ENCODE measurements at places on chromosomes 6 and 20.

DNA sequence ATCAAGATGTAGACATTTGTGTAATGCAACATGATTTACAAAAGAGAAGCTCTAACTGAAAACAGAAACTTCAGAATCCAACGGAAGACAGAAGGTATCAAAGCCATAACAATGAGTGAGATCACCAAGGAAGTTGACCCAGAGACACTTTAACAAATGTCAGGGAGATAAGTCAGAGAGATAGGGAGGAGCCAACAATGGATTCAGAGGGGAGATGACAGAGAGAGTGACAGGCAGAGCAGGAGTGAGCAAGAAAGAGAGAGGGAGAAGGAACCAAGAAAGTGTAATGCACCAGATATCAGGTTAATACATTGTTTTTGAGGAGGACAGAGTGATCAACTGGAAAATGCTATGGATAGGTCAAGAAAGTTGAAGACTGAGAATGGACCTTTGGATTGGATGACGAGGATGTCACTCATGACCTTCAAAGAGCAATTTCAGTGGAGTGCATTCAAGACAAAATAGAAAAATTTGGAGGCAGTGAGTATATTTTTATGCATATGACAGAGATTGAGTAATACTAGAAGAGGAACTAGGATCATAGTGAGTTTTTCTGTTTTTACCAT lies 86.6 kb downstream of the TRDN start:
- DNase-seq = no peak

DNA sequence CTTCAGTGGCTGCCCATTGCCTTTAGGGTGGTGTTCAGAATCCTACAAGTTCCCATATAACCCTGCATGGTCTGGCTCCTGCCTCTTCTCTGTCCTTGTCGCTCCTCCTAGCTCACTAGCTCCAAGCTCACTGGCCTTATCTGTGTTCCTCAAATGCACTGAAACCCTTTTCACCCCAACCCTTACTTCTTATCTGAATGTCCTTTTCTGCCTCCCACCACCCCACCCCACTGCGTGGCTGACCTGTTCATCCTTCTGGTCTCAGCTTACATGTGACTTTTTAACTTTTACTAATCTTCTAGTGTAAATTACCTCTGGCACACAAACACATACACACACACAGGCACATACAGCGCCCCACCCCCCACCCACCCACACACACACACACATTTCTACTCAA lies 41.0 kb upstream of the GLP1R start:
- DNase-seq = no peak

- no peak for DNase-seq
These were observed 32.0 kb upstream of the KATNA1 start for GRCh38 chr6:149680503-149680902.

DNA sequence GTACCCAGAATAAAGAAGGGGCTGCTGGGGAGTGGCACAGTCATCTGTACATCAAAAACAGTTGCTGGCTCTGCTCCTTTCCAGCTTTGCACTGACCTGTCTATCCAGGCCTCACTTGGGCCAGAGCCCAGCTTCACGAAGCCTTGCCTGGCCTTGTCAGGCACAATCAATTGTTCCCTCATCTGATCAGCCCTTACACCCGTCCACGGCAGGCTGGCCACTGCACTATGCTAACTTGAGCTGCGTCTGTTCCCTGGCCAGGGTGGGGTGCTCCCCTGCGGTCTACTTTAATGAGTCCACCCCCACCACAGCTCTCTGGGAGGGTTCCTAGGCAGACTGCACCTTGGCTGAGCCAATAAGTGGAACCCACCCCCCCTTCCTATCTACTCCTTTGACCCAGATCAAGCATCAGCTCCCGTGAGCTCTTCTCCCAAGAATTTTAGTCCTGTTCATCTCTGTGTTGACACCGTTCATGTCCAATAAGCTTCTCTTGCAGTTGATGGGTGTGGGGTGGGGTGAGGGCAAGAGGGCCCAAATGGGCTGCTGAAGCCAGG lies 74.3 kb upstream of the MLN start:
- DNase-seq = no peak

- DNase-seq = no peak
These were observed 5.5 kb upstream of the SOX4 start for GRCh38 chr6:21587961-21588480.

DNA sequence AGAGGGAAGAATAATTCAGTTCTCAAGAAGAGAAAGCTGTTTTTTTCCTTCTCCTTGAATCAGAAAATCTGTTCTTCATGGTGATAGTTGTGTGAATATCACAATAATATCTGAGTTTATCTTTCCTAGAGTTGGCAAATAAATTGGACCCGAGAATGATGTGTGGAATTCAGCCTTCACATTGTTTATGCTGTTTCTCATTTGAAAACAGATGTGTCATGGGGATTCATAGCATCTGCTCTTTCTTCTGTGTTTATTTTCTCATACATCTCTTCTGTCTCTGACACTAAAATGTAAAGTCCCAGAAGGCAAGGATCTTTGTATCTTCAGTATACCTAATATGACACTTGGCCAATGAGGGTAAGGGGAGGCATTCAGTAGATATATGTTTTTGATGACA lies 103.6 kb upstream of the SGK1 start:
- no peak for DNase-seq

GRCh38 chr6:107703606-107704005 lies 120.5 kb downstream of the SCML4 start:
- DNase-seq = no peak

- no peak for DNase-seq
These were observed 2.7 kb downstream of the FBXO9 start for GRCh38 chr6:53067849-53068361.

- DNase-seq = no peak
These were observed 312.3 kb downstream of the PRL start for GRCh38 chr6:21984561-21984960.

DNA sequence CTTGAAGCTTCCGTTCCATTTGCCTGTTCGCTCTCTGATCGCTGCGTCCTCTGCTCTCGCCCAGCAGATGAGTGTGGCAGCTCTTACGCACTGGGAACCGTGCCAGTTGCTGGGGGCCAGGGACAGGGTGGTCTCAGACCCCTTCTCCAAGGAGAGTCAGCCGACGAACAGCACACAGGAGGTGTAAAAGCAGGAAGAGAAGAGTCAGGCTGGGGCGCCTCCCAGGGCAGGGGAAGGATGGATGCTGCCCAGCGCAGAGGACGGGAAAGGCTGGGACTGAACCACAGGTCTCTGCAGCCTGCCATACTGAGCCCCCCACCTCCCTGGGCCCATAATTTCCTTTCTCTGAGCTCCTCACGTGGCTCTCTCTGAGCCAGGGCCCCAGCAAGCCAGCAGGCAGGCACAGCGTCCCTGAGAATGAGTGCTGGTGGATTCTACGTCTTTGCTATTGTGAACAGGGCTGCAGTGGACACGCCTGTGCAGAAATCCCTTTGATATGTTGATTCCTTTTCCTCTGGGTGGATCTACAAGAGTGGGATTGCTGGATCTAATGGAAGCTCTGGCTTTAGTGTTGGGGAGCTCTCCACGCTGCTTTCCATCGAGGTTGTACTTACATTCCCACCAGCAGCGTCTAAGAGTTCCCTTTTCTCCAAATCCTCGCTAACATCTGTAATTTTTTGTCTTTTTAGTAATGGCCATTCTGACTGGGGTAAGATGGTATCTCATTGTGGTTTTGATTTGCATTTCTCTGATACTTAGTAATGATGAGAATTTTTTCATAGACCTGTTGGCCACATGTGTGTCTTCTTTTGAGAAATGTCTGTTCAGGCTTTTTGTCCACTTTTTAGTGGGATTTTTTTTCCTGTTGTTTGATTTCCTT lies 104.1 kb downstream of the PSMB1 start:
- no peak for DNase-seq

DNA sequence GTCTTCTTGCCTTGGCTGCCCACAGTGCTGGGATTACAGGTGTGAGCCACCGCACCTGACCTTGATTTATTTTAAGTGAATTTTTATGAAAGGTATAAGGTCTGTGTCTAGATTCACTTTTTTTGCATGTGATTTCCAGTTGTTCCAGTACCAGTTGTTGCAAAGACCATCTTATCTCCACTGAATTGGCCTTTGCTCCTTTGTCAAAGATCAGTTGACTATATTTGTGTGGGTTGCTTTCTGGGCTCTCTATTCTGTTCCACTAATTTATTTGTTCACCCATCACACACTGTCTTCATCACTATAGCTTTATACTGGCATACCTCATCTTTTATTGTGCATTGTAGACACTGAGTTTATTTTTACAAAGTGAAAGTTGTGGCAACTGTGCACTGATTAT lies 56.3 kb downstream of the ANKS1A start:
- no peak for DNase-seq

DNA sequence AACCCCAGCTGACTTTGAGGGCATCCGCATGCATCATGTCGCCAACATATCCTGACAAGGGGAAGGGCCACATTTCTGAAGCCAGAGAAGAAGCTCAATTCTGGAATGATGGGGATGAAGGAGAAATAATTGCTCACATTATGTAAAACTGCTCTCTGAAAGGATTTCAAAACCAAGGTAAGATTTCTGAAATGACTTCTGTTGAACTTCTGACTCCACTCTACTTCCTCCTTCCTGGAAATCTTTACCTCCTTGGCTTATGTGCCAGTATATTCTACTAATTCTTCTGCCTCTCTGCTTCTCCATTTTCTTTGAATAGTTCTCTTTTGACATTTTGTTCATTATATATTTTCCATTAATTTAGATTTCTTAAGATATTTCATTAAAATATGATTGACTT lies 31.9 kb downstream of the HLA-DPB1 start:
- no peak for DNase-seq

- DNase-seq = no peak
These were observed 127.0 kb upstream of the STXBP5 start for GRCh38 chr6:147077251-147077650.

DNA sequence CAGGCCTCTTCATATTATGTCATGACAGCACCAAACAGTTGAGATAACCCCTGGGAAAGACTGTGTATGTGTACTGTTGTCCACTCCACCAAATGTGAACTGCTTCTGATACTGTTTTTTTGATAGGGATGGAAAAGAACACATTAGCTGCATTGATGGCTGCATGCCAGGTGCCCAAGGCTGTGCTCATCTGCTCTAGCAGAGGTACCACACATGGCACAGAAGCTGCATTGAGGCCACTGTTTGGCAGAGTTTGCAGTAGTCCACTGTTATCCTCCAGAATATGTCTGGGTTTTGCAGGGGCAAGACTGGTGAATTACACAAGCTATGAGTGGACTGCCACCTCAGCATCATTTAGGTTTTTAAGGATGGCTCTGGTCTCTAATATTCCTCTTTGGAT lies 28.2 kb upstream of the ELMO2 start:
- DNase-seq = no peak

DNA sequence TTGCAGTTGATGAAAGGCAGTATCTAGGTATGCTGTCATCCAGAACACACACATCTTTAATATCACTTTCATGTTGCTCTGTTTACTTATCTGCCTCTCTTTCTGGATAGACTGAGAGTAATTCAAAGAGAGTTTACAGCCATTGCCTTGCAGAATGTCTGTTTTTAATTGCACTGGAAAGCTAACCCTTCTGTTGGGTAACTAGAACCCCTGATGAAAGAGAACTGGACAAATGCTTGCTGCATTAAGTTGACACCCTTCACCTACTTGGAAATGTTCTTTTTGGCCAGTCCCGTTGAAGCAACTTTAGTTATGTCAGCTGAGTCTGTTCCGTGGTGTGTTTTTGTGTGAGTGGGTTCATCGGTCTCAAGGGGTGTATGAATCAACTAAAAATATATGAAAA lies 383.8 kb upstream of the CITED2 start:
- no peak for DNase-seq

GRCh38 chr20:58719971-58720371 lies 27.4 kb downstream of the NPEPL1 start:
- no peak for DNase-seq

GRCh38 chr20:22452442-22453011 lies 131.8 kb downstream of the FOXA2 start:
- DNase-seq = no peak

DNA sequence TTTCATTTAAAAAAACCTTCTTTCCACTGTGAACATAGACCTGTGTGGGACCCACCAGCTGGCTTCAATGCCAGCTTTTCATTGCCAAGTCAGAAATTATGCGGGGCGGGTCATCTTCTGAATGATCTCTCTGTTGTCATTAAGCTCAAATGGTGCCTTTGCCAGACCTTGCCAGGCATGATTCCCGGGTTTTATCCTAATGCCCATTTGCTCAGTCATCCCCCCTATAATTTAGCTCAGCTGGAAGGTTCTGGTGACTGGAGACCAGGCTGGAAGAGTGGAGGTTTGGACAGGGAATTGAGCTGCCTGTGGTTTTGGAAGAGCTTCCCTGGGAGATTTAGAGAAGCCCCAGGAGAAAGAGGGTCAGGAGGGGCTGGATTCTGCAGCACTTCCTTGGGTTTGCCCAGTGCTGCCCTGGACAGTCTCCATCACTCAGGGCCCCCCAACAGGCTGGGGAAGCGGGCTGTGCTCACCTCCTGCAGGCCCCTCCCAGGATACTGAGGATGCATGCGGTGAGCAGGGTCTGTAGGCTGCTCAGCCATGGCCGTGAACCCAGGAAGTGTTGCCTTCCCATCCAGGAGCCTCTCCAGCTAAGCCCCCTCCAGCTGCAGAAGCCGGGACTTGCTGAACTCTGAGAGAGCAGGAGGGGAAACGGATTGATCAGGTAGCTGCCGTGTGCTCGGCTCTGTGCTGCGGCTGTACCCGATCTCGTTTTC lies 273.0 kb downstream of the CDH4 start:
- DNase-seq = no peak

- no peak for DNase-seq
These were observed 48.9 kb downstream of the DUSP22 start for GRCh38 chr6:340991-341827.

- DNase-seq = no peak
These were observed 113.3 kb downstream of the SASH1 start for GRCh38 chr6:148455674-148456558.

DNA sequence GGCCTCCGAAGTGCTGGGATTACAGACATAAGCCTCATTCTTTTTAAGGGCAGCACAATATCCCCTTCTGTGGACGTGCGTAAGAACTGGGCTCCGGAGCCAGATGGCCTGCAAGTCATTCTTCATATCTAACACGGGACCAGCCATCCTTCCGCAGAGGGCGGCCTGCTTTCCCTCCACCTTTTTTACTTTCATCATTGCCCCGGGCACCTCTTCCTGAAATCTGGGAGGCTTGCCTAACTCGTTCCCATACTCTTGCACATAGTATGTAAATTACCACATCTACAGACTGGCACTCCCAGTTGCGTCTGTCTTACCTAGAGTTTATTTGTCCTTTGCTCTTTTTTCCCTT lies 29.9 kb upstream of the SLC23A2 start:
- no peak for DNase-seq

DNA sequence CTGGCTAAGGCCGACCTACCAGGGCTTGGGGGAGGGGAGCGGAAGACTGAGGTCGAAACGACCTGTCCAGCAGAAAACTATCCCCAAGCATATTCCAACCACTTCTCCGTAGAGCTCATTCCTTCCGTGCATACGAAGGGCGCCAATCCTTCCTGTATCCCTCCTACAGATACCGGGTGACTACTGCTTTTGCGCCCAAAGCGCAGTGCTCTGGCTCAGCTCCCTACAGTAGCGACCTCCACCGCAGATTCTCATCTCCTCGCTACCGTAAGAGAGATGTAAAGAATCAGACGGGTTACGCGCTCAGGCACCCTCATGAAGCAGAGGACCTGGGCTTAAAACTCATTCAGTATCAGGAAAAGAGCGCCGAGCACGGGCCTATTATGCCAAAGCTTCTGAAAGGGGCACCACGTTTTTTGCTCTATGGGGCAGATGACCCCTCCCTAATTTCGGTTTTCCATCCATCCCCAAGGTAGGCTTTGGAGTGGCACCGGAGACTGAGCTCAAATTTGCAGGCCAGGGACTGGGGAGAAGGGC lies 563 bp upstream of the NNAT start:
- DNase-seq = no peak

- DNase-seq = peak; percentile 34
These were observed 69.6 kb downstream of the JAG1 start for GRCh38 chr20:10603971-10604864.

All from LoVo (cell line).